SK-N-MC (cell line): ENCODE measurements at places on chromosomes 5 and 9.
A peak's percentile ranks its signal among the peaks of the same experiment; 100 is the strongest.

GRCh38 chr5:36877667-36878391 lies 1.3 kb downstream of the NIPBL start:
- DNase-seq: no peak

DNA sequence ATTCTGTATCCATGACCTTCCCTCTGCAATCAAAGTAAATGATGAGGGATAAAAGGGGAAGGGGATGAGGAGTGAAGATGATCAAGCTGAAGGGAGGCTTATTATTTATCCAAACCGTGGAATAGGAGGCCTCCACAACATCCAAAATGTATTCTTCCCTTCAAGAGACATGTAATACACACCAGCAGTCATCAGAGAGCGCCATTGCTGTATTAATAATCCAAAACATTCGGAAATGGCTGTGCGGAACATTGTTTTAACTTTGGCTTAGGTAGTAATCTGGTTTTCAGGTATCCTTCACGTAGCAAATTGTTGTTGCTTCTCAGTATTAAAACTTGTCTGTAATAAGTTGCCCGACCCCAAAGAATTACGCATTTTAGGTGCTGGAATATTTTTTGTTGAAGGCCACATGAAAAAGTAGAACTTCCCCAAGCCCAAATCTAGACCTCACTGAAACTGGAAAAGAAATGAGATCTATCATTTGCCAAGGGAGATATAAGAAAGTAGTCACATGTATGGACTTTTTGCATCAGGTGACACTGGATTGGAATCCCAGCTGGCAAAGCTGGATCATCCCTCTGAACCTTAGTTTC lies 2.6 kb upstream of the BOD1 start:
- DNase-seq: peak; percentile 56

GRCh38 chr5:168364750-168365550 lies 73.5 kb downstream of the WWC1 start:
- DNase-seq: no peak

DNA sequence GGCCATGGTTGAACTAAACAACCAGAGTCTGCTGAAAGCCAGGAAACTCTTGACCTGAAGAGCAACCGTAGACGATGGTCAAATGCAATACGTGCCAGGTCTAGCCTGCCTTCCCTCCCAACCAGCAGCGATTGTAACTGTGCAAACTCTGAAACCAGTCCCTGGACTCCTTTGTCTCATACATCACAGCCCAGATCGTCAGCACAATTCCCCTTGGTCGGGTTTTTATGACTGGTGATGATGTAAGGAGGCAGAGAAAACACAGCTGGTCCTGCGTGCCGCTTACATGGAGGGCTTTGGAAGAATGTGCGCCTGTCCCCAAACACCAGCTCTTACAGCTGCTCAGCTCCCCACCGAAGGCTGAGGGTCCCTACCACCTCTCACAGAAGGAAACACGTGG lies 24.6 kb downstream of the SMIM23 start:
- no peak for DNase-seq

DNA sequence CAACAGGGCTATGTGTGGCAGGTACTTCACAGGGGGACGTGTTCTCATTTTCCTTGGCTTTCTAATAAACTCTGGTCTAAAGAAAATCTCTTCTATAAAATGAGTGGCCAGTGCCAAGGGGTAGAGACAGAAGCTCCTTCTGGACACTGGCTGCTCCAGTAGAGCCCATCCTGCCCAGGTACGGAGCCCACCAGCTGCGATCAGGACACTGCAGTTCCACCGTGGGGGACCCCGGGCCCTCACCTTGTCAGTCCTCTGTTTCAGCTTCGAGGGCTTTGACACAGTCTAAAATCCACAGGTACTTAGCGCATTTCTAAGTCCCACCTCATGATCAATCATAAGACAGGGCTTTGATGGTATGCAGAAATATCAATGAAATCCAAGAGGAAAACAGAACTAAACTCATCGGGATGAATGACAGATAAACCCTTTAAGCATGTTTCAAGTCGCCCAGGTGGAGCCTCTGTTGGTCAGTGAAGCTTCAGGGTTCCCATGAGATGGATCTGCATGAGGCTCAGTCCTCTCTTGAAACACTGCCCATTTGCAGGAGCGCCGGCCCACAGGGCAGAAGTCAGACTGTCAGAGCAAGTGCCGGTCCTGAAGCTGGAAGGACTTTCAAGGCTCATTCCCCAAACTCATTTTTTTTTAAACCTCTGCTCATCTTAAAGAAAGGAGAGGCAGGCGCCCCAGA lies 20.3 kb upstream of the TERT start:
- DNase-seq: no peak

DNA sequence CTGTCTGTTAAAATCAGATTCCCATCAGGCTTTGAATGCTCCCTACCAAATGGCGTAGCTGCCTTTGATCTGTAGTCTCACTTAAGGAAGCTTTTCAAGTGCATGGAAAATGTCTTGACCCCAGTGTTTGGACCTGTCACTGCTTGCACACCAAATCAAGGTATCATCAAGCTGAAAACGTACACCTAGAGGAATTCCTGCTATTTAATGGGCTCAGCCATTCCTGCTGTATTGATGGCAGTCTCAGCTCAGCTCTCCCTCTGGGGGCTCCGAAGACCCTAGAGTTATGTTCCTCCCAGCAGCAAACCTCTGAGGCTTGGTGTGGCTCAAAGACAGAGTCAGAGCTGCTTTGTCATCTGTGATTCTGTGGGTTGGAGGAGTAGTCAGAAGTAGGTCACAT lies 63.5 kb downstream of the PGM5 start:
- no peak for DNase-seq

GRCh38 chr5:113807427-113807991 lies 294.0 kb downstream of the YTHDC2 start:
- no peak for DNase-seq

DNA sequence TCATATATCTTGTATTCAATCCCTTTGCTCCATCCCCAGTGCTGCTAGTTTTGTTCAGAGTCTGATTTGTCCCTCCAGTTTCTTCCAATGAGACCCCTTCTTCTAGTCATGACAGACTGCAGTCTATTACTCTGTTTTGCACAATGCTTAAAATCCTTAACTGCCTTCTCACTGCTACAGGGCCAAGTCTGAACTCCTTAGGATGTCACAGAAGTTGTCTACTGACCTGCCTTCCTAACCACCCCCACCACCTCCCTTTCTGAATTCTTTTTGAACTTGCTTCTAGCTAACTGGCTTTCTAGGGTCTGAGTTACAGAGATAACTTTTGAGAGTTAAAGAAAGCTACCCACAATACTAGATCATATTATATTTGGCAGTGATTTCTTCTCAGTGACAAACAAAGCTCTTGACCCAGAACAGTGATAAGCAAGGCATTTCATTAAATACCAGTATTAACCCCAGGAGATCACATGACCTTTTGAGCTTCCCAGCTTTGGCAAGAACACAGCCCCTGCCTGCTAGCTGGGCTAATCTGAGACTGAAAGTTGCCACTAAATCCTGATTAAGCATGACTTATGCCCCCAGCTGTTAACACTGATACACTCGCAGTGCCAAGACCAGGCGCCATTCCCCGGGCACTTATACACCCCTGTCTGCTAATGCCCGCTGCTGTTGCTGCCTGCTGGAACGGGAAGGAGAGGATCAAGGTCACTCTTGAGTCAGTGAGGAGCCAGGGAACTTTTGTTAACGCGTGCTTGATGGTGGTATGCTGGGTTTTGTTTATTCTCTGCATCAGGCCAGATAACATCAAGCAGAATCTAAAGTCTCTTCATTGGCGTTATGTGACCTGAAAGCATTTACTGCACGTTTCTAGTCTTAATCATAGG lies 36.4 kb upstream of the ADAMTSL1 start:
- DNase-seq: no peak

- no peak for DNase-seq
Measured at GRCh38 chr5:62617943-62618342, 39.3 kb downstream of the LRRC70 start.

DNA sequence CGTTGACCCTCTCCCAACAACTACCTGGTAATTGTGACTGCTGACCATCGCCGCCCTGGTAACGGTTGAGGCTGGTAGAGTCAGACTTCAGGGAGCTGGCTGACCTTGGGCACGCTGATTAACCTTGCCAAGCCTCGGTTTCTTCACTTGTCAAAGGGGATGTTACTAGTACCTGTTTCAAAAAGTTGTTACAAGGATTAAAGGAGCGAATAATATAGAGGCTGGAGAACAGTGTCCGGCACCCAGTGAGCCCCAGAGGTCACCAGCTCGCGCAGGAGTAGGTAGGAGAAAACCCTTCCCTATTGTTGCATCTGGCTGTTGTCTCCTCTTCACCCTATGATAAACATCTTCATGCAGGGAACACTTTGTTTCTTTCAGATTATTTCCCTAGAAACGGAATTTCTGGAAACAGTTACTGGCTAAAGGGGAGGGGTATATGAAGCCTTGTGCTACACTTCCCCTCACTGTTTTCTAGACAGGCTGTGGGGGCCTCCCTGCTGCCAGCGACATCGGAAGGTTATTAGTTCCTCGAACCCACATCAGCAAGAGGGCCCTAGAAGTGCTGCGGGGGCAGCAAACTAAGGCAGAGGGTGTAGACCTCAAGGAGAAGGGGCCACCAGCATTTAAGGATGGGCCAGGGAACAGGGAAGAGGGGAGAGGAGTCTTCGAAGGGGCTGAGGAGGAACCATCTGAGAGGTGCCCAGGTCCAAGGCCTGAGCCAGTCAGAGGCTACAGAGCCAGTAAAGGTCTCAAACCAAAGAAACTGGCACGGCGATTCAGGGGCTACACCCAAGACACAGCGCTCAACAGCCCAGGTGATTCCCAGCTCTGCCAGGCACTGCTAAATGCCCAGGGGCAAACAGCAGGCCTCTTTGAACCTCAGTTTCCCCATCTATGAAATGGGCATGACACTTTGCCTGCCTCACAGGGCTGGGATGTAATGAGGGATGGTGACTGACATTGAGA lies 37.6 kb downstream of the HRH2 start:
- DNase-seq: no peak

DNA sequence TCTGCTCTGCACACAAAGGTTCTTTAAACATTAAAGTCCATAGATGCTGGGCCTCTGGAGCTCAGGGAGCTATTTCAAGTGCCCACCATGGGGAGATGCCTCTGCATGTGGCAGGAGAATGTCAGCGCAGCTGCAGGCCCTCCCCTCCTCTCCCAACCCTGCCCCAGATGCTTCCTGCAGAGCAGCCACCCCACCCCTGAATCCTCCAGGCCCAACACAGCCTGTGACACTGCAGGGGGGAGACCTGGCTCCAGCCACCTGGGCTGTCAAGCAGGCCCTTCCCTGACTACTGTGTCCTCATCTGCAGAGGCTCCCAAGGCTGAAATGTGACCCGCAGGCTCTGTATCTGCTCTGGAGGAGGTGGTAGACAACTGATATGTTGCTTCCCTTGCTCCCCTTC lies 213.9 kb downstream of the GABBR2 start:
- DNase-seq: no peak

DNA sequence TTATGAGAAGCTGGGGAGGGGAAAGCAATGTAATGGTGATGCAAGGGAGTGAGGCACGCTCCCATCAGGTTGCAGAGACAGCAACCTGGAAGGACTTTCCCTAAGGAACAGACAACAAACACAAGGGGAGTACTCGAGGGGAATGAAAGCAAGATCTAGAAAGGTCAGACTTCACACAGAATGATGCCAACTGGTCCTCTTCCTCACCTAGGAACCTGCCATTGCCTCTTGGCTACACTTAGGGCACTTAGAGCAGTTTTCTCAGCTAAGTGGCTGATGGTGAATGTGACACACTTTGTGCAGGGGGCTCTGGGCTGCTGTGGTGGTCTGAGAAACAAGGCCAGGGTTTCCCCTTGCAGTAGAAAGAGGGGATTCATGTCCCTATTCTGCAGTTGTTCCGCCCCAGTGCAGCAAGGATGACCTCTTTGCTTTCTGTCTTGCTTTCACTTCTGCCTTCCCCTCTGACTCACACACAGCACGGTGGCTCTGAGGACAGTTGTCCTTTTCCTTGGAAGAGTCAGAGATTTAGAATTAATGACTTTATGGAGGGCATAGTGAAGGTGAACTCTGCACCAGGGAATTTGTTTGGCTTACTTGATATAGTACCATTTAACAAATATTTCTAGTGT lies 394.0 kb upstream of the KLF4 start:
- no peak for DNase-seq

DNA sequence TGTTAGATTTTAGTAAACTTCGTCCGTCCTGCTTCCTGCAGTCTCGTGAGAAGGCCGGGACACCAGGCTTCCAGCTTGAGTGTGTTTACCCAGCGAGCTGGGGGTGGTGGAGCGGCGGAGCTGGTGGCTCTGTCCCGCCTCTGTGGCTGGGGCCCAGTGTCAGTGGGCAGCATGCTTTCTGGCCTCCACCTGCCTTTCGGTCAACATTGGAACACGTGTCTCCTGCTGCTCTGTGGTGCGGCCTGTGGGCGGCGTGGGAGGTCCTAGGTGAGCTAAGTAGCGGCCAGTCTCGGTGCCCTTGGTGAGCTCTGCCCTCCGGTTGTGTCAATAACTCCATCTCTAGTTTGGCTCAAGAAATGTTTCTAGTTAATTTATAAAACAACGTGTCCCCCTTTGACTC lies 125.9 kb downstream of the GADD45G start:
- DNase-seq: no peak

- no peak for DNase-seq
Measured at GRCh38 chr5:66285343-66285922, 141.3 kb downstream of the SREK1 start.

DNA sequence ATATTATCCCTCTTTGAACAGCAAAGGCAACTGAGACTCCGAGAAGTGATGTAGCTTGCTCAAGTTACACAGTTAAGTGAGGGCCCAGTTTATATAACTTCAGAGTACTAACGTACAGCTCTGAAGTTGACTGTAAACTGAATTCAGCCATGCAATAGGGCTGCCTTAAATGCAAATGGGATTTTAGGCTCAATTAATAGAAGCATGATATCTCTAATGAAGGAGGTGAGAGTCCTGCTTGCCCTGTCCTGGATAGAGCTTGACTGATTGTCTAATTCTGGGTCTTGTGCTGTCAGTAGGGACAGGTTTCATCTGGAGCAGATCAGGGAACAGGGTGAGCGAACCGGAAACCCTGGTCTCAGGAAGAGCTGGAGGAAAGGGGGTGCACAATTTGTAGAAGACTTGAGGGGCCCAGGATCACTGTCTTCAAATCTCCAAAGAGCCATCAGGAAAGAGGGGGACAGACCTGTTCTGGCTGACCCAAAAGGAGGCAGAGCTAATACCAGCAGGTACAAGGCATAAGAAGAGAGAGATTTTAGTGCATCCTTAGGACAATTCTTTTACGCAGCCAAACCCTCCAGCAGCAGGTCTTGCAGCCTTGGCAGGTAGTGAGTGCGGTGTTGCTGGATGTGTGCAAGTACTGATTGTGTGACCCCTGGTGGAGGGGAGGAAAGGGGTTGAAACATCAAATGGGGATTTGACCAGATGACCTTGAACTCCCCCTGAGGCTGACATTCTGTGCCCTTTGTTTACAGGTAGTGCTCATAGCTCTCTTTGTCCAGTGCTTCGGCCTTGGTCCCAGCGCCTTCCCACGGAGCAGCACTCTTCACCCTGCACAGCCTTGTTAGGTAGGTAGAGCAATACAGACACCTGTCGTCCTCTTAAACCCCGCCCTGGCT lies 13.0 kb downstream of the GSN start:
- DNase-seq: no peak

DNA sequence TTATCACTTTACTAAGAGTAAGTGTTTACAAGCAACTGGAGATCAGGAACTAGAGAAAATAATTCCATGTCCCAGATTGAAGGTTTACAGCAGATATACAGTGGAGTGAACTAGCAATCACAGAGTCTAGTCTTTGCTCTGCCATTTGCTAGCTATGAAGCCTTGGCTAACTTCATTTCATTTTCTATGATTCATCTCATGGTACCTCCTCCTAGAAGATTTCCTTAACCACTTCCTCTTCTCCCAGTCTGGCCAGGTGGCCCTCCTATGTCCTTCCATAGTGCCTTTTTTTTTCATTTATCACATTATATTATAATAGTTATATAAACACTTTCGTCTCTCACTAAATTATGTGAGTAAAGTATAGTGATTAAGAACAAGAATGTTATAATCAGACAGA lies 52.1 kb downstream of the GRIA1 start:
- DNase-seq: no peak
